ENCODE measurements at places on chromosomes 2 and 18.

DNA sequence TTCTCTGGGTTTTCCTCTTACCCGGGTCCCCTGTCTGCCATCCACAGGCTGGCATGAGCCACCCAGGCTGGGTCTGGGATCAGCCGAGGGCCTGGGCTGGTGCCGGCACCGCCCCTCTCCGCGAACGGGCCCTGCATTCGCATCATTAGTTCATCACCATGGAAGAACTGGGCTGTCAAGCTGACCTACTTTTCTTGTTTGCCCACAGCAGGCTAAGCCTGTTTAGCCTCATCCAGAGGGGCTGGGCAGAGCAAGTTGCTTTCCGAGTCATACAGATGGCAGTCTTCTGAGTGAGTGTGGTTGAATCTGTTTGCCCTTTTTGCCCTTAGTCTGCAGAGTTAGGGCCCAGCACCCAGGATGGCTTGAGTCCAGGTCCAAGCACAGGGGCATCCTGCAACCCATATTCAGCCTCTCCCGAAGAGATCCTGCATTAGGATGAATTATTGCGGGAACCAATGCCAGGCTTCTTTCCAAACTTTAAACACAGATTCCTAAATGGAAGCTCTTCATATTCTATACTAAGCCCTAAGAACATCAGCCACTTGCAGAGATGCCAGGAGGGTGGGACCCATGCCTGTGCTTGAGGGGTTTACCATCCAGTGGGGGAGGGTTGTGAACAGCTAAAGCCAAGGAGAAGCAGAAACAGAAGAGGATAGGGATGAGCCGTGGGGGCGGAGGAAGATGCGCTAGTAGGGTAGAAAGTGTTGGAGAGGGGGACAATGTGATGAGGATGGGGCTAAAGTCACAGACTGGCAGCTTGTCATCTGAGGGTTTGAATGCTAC lies 68.0 kb downstream of the NPAS2 start:
- H3K27me3 ChIP-seq: peaks cover 9% of the 10 kb centered on the region
- no peak overlapping the region for H3K4me3 ChIP-seq
- no peak overlapping the region for H3K27ac ChIP-seq
- DNase-seq: no peak
- no peaks in the 10 kb centered on the region for H3K4me1 ChIP-seq
- no peaks in the 10 kb centered on the region for H3K36me3 ChIP-seq

DNA sequence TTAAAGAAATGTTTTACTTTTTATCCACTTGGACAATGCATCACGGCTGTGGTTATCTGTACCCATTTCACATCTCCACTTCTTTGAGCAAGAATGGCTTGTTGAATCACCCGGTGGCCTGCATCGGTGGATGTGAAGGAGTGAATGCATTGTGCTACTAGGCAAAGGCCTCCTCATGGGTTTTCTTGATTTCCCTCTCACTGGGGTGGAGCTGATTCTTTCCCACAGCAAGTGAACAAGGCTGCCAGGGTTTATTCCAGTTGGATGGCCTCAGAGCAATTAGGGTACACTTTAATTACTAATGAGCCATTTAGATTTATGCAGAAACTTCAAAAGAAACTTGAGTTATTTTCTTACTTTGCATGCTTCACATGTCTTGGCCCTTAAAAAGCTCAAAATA lies 387.1 kb downstream of the RND3 start:
- H3K4me1 ChIP-seq: no peaks in the 10 kb centered on the region
- DNase-seq: no peak
- H3K27ac ChIP-seq: no peak overlapping the region
- no peak overlapping the region for H3K4me3 ChIP-seq
- H3K27me3 ChIP-seq: no peaks in the 10 kb centered on the region

DNA sequence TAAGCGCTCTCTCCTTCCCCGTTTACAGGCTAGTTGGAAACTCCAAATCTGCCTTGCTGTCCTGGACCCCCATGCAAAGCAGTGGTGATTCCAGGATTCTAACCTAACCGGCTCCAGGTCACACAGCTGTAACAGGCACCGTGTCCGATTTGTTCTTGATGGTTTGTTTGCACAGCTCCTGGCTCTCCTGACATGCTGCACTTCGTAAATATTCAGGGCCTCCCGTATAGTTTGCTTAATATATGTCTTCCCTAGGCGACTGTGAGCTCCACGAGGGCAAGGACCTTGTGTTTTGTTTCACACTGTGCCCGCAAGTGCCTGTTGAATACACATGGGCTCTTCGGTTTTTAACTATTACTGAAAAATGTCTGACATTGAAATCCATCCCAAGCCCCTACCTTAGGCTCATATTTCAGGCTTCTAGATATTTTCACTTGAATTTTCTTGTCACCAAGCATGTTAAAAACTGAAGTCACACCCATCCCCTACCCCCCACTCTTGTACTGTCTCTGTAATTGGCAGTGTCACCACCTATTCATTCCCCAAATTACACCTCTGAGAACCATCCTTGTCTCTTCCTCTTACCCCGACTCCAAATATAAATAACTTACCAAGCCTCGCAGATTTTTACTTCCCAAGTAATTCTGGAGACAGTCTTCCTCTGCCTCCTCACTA lies 1.0 kb upstream of the PUM2 start:
- H3K4me3 ChIP-seq: no peak overlapping the region
- peaks cover 34% of the 10 kb centered on the region for H3K4me1 ChIP-seq
- H3K27ac ChIP-seq: no peak overlapping the region
- peaks cover 8% of the 10 kb centered on the region for H3K36me3 ChIP-seq

GRCh38 chr2:160427629-160428404 lies 65.8 kb downstream of the RBMS1 start:
- H3K4me3 ChIP-seq: peak overlapping the region; percentile 77
- peaks cover 37% of the 10 kb centered on the region for H3K4me1 ChIP-seq
- DNase-seq: peak; percentile 68
- H3K36me3 ChIP-seq: peaks cover 10% of the 10 kb centered on the region
- H3K27me3 ChIP-seq: no peaks in the 10 kb centered on the region
- H3K27ac ChIP-seq: peak overlapping the region; percentile 98

DNA sequence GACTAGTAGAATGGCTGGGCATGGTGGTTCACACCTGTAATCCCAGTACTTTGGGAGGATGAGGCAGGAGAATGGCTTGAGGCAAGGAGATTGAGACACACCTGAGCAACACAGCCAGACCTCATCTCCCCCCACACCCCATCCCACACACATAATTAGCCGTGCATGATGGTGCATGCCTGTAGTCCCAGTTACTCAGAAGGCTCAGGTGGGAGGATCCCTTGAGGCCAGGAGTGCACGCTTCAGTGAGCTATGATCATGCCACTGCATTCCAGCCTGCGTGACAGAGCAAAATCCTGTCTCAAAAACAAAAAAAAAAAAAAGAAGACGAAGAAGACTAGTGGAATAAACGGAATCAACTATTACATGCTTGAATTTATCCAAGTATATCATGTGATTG lies 150.0 kb downstream of the STK39 start:
- H3K27me3 ChIP-seq: no peaks in the 10 kb centered on the region
- no peak overlapping the region for H3K27ac ChIP-seq
- DNase-seq: no peak
- peaks cover 7% of the 10 kb centered on the region for H3K4me1 ChIP-seq
- no peaks in the 10 kb centered on the region for H3K36me3 ChIP-seq

DNA sequence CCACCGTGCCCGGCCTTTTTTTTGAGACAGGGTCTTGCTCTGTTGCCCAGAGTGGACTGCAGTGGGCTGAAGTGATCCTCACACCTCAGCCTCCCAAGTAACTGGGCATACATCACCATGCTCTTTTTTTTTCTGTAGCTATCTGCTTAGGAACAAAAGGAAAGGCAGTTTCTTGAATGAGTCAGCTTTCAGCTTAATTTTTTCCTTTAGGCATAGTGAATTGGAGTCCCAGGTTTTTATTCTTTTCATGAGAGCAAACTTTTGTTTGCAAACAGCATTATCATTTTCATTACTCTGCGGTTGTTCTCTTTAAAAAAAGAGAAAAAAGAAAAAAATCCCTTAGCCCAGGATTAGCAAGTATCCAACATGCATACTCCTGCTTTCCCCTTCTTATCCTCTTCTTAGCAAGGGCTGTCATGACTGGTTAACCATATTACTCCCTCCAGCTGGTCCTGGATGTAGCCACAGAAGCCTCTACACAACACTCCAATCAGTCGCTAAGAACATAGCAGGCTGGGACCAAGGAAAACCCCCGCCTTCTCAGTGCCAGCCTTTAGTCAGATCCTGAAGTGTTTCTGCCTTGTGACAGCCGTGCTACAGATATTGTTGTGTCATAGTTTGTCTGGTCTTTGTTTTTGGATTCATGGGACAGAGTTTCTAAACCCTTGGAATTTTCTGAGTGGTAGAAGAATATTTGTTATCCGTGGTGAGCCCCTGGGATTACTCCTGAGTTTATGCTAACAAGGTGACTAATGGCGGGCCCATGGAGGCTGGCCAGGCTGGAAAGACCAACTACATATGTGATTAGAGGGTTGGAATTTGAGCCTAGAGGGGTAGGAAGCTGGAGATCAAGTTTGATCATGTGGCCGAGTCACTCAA lies 23.3 kb upstream of the ST3GAL5 start:
- H3K36me3 ChIP-seq: no peaks in the 10 kb centered on the region
- no peaks in the 10 kb centered on the region for H3K27me3 ChIP-seq
- no peak overlapping the region for H3K27ac ChIP-seq
- H3K4me3 ChIP-seq: no peak overlapping the region

GRCh38 chr18:38010971-38011857 lies 445.6 kb upstream of the CELF4 start:
- peaks cover 4% of the 10 kb centered on the region for H3K36me3 ChIP-seq
- H3K4me3 ChIP-seq: no peak overlapping the region
- H3K4me1 ChIP-seq: no peaks in the 10 kb centered on the region
- no peak for DNase-seq
- H3K27me3 ChIP-seq: no peaks in the 10 kb centered on the region

- peaks cover 17% of the 10 kb centered on the region for H3K27me3 ChIP-seq
- H3K36me3 ChIP-seq: no peaks in the 10 kb centered on the region
- H3K4me3 ChIP-seq: no peak overlapping the region
- no peak overlapping the region for H3K27ac ChIP-seq
- H3K4me1 ChIP-seq: no peaks in the 10 kb centered on the region
Measured at GRCh38 chr2:27549303-27549702, 33.5 kb upstream of the ZNF512 start.

GRCh38 chr18:54284981-54285785 lies 15.9 kb downstream of the POLI start:
- no peak for DNase-seq
- H3K27ac ChIP-seq: peak overlapping the region; percentile 80
- peaks cover 25% of the 10 kb centered on the region for H3K36me3 ChIP-seq
- H3K4me3 ChIP-seq: peak overlapping the region; percentile 42
- H3K27me3 ChIP-seq: no peaks in the 10 kb centered on the region

GRCh38 chr2:236955521-236956030 lies 130.1 kb upstream of the COPS8 start:
- H3K36me3 ChIP-seq: peaks cover 6% of the 10 kb centered on the region
- no peak overlapping the region for H3K4me3 ChIP-seq
- DNase-seq: no peak
- no peak overlapping the region for H3K27ac ChIP-seq
- H3K27me3 ChIP-seq: peaks cover 45% of the 10 kb centered on the region

- H3K4me3 ChIP-seq: no peak overlapping the region
- no peak overlapping the region for H3K27ac ChIP-seq
- no peaks in the 10 kb centered on the region for H3K36me3 ChIP-seq
- H3K4me1 ChIP-seq: no peaks in the 10 kb centered on the region
- no peak for DNase-seq
- no peaks in the 10 kb centered on the region for H3K27me3 ChIP-seq
Measured at GRCh38 chr18:26406854-26407517, 141.4 kb downstream of the KCTD1 start.

GRCh38 chr2:75047189-75047991 lies 88.9 kb downstream of the POLE4 start:
- no peak for DNase-seq
- H3K27ac ChIP-seq: no peak overlapping the region
- H3K4me3 ChIP-seq: no peak overlapping the region
- no peaks in the 10 kb centered on the region for H3K4me1 ChIP-seq
- no peaks in the 10 kb centered on the region for H3K27me3 ChIP-seq

DNA sequence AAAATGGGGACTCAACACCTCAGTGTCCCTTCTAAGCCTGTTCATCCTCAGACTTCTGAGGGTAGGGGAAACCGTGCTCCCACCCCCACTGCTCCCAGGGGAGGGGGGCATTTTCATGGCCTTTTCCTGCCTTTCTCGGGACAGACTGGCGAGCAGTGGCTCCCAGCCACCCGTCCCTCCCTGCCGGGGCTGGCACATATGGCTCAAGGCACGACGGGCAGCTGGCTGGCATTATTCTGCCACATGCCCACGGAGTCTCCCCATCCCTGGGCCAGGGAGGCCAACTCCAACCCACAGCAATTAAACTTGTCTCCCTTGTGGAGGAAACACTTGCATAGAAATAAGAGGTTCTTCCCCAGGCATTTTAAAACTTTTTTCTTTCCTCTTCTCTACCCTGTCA lies 148.5 kb upstream of the CBLN2 start:
- H3K27ac ChIP-seq: no peak overlapping the region
- H3K4me3 ChIP-seq: no peak overlapping the region
- no peaks in the 10 kb centered on the region for H3K27me3 ChIP-seq
- H3K4me1 ChIP-seq: no peaks in the 10 kb centered on the region
- H3K36me3 ChIP-seq: peaks cover 5% of the 10 kb centered on the region
- no peak for DNase-seq

DNA sequence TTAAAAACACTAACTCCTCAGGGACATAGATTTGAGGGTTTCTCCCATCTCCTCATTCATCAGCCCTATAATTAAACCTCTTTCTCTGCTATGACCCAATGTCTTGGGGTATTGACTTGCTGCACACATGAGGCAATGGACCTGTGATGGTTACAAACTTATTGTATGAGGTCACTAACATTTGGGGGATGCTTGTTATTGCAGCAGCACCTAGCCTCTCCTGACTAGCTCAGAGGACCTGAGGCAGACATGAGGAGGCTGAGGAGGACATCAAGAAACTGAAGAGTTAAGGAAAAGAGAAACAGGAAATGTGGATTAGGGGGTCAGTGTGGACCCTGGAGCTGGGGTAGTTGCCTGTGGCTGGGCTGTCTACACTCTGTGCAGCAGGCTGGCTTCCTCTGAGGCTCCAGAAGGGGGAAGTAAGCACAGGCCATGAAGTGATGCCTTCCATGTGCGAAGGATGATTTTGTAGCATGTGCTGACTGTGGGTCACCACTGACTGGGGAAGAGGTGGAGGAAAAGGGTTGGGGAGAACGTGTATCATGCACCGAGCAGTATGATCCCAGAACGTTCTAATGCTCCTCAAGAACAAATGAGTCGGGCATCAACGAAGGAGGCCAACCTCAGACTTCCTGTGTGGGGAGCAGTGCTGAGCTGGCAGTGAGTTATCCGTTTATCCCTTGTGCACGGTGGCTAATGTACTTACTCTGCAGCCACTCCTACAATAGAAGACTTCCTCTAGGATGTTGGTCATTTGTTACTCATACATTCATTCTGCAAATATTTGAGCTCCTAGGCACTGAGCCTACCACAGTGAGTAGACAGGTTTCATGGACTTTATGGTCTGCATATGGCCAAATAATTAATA lies 42.1 kb upstream of the RFX8 start:
- DNase-seq: peak; percentile 58
- H3K4me3 ChIP-seq: peak overlapping the region; percentile 24
- no peak overlapping the region for H3K27ac ChIP-seq
- H3K4me1 ChIP-seq: peaks cover 17% of the 10 kb centered on the region
- peaks cover 4% of the 10 kb centered on the region for H3K36me3 ChIP-seq
- H3K27me3 ChIP-seq: peaks cover 16% of the 10 kb centered on the region

DNA sequence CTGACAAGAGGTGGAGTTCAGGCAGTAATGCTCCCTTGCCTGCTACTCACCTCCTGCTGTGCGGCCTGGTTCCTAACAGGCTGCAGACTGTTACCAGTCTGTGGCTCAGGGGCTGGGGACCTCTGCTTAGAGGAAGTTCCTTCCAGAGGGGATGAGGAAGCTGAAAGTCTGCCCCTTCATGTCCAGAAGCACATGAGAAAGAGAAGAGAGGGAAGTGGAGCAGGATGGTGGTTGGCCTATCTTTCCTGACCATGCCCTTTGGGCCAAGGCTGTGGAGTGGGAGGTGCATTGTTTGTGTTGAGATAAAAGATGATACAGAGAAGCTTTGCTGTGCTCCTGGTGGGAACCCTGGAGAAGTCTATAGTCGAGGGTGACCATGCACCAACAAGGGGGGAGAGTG lies 112.5 kb downstream of the LPIN1 start:
- no peak overlapping the region for H3K4me3 ChIP-seq
- DNase-seq: no peak
- H3K4me1 ChIP-seq: peaks cover 11% of the 10 kb centered on the region
